ENCODE measurements at places on chromosomes 1 and 21.

GRCh38 chr1:10860218-10860617 is 63.8 kb upstream of the CASZ1 start:
- DNase-seq = no peak

DNA sequence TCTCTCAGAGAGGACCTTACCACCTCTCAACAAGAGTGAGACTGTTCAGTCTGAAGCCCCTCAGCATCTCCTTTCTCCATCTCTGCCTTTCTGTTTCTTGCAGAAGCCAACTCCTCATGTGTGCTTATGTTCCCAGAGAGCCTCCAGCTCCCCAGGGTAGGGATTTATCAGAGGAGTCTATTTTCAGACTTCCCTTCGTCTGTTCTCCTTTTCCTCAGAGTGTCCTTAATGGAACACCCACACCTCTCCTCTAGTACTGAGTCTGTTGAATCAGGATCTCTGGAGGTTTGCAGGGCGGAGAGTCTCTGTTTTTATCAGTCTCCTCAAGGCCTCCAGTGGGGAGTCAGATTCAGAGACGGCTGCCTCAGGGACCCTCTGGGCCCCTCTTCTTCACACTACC is 25.1 kb upstream of the DNAJC6 start:
- DNase-seq = no peak

GRCh38 chr1:160827418-160827817 is 31.4 kb downstream of the LY9 start:
- no peak for DNase-seq

DNA sequence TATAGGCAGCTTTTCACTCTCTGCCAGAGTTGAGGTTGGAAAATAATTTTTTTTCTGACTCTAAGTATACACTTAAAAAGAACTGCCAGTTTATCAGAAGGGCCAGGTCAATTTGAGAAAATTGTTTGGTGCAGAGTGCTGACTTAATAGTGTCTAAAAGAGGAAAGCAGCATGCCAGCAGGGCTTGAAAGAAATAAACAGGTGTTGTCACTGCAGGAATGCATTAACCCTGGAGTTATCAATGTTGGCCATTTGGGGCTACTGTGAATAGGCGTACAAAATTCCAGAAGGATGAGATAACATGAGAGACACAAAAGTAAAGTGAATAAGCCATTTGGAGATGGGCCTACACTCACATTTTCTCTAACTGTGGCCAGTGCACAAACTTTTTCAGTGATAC is 220.6 kb upstream of the PLD5 start:
- no peak for DNase-seq
